ENCODE measurements at places on chromosomes 4 and X.

DNA sequence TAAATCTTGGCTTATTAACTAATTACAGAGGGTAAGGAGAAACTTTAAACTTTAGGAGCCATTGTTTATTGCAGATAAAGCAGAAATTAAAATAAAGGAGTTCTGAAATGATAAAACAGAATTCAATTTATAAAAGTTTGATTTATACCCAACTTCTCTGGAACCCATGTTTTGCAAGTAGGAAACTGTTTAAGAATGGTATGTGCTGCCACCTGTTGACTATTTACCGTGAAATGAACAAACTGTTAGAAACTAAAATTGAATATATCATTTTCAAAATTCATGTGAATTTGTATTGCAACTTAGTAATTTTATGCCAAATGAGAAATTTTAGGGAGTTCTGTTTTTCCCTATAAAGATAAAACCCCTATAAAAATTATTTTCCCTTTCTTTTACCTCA is 11.0 kb upstream of the TBC1D8B start:
- DNase-seq, result peak; percentile 4

GRCh38 chr4:98638661-98639060 is 19.8 kb downstream of the TSPAN5 start:
- DNase-seq, result no peak

- DNase-seq, result no peak
Observed at GRCh38 chrX:45198706-45199105, 2.0 kb downstream of the DIPK2B start.

DNA sequence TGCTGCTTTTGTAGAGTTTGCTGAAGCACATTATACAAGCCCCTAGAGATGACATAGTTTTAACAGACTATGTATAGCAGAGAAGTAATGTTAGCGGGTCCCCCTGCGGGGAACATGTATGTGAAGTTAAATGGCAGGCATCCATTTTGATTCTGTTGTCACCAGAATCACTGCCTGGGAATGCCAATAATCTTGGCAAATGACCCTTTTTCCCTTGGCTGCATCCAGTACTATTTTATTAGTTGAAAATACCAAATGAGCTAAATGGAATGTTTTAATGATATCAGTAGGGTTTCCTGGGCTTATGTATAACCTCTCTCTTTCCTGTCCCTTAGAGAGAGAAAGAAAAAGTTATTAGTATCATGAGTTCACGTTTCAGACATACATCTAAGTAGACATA is 93.6 kb downstream of the LIMCH1 start:
- no peak for DNase-seq

DNA sequence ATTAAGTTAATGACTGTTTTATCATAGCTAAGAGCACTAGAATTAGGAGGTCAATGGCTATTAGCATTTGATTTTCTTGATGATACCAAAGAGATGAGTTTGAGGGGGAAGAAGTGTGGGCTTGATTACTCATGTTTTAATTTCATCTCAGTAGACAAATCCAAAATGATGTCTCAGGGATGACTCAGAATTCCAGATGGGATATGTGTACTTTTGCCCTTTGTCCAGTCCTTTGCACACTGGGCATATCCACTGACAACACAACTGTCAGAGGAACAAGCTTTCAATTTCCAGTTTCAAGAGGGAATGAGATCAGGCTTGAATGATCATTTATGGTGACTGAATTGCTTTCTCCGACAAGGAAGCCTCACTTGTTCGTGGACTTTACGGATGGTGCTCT is 325.3 kb upstream of the FTHL17 start:
- DNase-seq, result peak; percentile 79

- no peak for DNase-seq
Observed at GRCh38 chrX:150229030-150229429, 134.1 kb upstream of the MAMLD1 start.

Measured in fibroblast of skin of back (primary cell).